ENCODE measurements at places on chromosomes 1 and 21. TPM values are rescaled to one million over a fixed set of nuclear protein-coding genes. Genes with fewer than 3 reads are reported as not detected.

The CLEC20A gene
- not detected for total RNA-seq

The HSPB7 gene
- 313 TPM for total RNA-seq

The BMP8A gene
- total RNA-seq, result not detected

The LEPROT gene
- total RNA-seq, result 101 TPM

DNA sequence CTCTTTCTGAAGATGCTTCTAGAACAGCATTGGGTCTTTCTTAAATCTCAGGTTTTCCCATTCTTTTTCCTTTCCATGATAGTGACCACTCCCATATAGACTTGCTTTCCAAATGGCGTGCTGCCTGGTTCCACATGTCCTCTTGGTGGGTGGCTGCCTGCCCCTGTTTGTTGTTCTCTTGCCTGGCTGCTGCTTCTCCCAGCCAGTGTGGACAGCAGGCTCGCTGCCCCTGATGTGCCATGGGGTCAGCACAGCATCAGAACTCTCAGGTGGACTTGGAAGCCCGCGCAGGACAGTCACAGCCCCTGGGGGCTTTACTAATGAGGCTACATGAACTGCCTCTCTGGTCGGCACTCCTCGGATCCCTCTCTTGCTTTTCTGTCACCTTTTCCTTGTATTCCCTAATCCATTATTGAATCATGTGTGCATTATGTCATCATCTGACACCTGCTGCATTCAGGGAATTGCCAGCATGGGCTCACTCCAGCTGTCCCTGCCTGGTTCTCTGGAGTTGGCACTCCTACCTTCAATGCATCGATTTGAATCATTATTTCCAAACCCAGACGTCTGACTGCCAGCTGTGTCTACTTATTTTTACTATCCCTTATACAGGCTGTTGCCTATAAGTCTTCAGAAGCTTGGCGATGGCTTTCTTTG, 100.5 kb upstream of the COA6 start:
- H3K27me3 ChIP-seq, result no peaks in the 10 kb centered on the region
- H3K36me3 ChIP-seq, result no peaks in the 10 kb centered on the region
- no peak for DNase-seq
- H3K27ac ChIP-seq, result no peak overlapping the region
- H3K4me1 ChIP-seq, result no peaks in the 10 kb centered on the region

DNA sequence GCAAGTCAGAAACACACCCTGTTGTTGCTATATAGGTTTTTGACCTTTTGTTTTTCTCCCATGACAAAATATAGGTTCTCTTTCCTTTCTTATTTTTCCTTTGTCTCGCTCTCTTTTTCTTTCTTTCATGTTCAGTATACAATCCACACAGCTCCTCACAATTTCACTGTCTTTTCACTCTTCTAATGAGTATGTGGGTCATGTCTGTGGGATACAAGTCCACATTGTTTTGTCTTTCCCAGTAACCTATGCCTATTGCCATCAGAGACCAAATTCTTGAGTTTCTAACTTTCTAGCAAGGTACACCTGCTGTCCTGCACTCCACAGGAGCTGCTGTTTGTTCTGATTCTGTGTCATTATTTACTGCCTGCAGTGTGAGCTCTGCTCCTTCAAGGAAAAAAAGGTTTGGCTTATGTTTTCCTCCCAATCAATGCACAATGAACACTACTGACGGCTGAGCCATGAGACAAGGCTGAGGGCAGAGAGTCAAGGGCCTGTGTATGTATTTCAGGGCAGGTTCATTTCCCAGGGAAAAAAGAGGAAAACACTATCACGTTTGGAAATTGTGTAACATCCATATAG, 453.8 kb downstream of the NEGR1 start:
- H3K27me3 ChIP-seq, result no peaks in the 10 kb centered on the region
- no peaks in the 10 kb centered on the region for H3K36me3 ChIP-seq
- no peak overlapping the region for H3K27ac ChIP-seq
- no peak for DNase-seq
- H3K4me3 ChIP-seq, result no peak overlapping the region

DNA sequence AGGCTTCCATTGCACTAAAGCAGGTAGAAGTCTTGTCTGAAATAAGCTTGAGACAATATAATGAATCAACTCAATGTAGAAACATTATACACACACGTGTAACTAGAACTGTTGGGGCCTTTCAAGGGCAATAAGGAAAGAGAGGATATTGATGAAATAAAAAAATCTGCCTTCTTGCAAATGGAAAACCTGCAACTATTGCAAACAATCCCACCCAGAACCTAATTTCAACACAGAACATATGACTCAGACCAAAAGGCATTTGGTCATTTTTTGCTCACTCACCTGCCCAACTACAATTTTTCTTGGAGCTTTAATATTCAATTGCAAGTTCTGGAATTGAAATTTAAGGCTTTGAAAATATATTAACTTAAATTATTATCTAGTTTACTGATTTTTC, 900.1 kb downstream of the TTLL7 start:
- no peaks in the 10 kb centered on the region for H3K27me3 ChIP-seq
- H3K4me1 ChIP-seq, result no peaks in the 10 kb centered on the region
- no peak overlapping the region for H3K4me3 ChIP-seq
- DNase-seq, result no peak

DNA sequence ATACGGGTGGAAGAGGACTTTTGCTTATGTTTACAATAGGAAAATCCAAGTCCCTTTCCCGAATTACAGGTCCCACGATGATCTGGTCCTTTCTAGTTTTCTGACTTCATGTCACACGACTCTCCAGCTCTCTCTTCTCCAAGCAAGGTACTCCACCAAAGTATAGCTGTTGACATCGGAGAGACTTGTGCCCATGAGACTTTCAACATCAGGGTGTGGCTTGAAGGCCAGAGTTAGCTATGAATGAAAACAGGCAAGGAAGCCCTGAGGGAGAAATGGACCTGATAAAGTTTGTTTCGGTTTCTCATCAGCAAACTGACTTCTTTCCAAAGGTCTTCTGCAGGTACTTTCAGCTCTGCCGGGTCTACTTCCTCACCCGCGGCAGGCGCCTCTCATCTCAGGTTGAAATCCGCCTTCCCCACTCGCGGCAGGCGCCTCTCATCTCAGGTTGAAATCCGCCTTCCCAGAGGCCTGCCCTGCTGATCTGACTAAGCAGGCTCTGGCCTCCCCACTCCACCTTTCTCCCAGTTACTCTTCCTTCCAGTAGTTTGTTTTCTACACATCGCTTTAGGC, 2.1 kb upstream of the PER3 start:
- H3K36me3 ChIP-seq, result peaks cover 7% of the 10 kb centered on the region
- no peak for DNase-seq
- H3K27ac ChIP-seq, result no peak overlapping the region
- no peaks in the 10 kb centered on the region for H3K4me1 ChIP-seq

GRCh38 chr1:206930210-206930798, 8.6 kb upstream of the FCMR start:
- no peak for DNase-seq
- H3K4me1 ChIP-seq, result no peaks in the 10 kb centered on the region
- H3K27me3 ChIP-seq, result no peaks in the 10 kb centered on the region
- H3K36me3 ChIP-seq, result no peaks in the 10 kb centered on the region
- H3K27ac ChIP-seq, result no peak overlapping the region
- H3K4me3 ChIP-seq, result no peak overlapping the region

GRCh38 chr1:213474054-213474453, 423.0 kb downstream of the RPS6KC1 start:
- DNase-seq, result peak; percentile 61
- no peak overlapping the region for H3K27ac ChIP-seq
- no peaks in the 10 kb centered on the region for H3K27me3 ChIP-seq
- no peaks in the 10 kb centered on the region for H3K4me1 ChIP-seq

- H3K4me3 ChIP-seq, result no peak overlapping the region
- no peak for DNase-seq
- H3K4me1 ChIP-seq, result no peaks in the 10 kb centered on the region
- no peaks in the 10 kb centered on the region for H3K27me3 ChIP-seq
Measured at GRCh38 chr21:44290327-44291077, 4.8 kb downstream of the AIRE start.

DNA sequence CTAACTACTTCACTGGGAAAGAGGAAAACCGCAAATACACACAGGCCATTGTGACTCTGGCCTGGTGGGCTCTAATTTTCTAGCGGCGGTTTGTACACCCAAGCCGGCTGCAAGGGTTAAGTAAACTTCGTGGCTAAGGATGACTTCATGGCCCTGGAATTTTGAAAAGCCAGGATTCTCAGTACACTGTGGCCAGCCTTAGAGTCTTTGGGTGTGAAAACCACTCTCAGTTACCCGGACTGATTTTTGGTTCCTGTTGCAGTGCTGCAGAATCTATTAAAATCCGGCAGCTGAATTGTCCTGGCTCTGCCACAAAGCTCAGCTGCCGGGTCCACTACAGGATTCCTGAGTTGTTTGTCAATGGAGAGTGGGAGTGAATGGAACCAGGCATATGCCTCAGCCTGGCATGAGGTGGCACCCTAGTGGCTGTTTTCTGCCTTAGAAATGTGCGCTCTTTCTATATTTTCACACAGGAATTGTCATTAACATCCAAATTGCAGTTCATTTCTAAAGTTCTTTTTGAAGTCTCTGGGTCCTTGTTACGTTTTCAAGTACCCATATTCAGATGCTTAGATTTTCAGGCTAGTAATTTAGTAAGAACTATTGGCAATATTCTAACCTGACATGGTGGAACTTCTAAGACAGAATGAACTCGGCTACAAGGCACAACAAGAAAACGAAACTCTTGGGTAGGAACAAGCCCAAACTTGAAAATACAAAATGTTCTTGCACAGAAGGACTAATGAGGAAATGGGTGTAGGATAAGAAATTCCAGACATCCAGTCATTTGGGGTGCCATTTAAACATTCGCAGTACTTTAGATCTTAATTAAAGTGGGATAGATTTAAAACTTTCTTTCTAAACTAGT, 255.9 kb downstream of the NFIA start:
- H3K27me3 ChIP-seq, result no peaks in the 10 kb centered on the region
- peak overlapping the region; percentile 94 for H3K27ac ChIP-seq
- peak overlapping the region; percentile 48 for H3K4me3 ChIP-seq
- peaks cover 4% of the 10 kb centered on the region for H3K4me1 ChIP-seq

GRCh38 chr1:53890522-53890941, 935 bp upstream of the YIPF1 start:
- H3K4me3 ChIP-seq, result peak overlapping the region; percentile 99
- H3K4me1 ChIP-seq, result no peaks in the 10 kb centered on the region
- no peaks in the 10 kb centered on the region for H3K27me3 ChIP-seq
- H3K36me3 ChIP-seq, result no peaks in the 10 kb centered on the region
- H3K27ac ChIP-seq, result no peak overlapping the region

- no peaks in the 10 kb centered on the region for H3K27me3 ChIP-seq
- no peaks in the 10 kb centered on the region for H3K36me3 ChIP-seq
- H3K27ac ChIP-seq, result no peak overlapping the region
Measured at GRCh38 chr1:14017531-14017961, 317.6 kb downstream of the PRDM2 start.

DNA sequence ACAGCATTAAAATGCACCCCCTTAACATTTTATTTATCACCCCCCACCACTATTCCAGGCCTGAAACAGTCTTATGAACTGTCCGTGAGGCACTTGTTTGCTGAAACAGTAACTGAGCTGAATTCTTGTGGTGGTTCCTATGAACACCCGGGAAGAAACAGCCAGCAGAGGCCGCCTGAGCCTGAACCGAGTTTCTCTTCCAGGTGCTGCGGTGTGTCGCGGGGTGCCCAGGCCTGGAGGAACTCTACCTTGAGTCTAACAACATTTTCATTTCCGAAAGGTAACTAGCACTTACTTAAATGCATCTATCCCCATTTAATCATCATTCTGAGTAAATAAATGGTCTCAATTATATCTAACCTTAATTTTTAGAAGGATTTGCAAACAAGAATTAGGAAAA, 66.8 kb downstream of the TBCE start:
- no peaks in the 10 kb centered on the region for H3K4me1 ChIP-seq
- H3K4me3 ChIP-seq, result no peak overlapping the region
- no peaks in the 10 kb centered on the region for H3K27me3 ChIP-seq
- H3K36me3 ChIP-seq, result peaks cover 4% of the 10 kb centered on the region
- DNase-seq, result no peak
- H3K27ac ChIP-seq, result no peak overlapping the region

DNA sequence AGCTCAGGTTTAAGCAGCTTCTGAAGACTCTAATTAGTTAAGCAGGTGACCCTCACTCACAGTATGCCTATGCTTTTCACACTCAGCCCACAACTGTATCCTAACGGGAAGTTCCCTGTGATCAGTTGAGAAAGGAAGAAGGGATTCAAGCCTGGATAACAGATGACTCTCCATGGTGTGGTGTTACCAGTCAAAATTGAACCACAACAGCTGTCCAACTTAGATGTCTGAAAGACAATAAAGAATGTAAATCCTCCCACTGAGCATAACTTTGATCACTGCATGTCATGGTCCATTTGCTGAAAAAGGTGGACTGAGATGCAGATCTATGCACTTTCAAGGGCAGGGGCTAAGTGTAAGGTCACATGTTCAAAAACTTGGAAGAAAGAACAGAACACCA, 32.3 kb upstream of the DIPK1A start:
- H3K4me3 ChIP-seq, result no peak overlapping the region
- no peak for DNase-seq
- H3K4me1 ChIP-seq, result no peaks in the 10 kb centered on the region

GRCh38 chr1:90605070-90605469, 112.0 kb downstream of the BARHL2 start:
- H3K27me3 ChIP-seq, result no peaks in the 10 kb centered on the region
- no peak for DNase-seq
- no peak overlapping the region for H3K27ac ChIP-seq
- H3K4me1 ChIP-seq, result no peaks in the 10 kb centered on the region
- H3K4me3 ChIP-seq, result no peak overlapping the region
- H3K36me3 ChIP-seq, result no peaks in the 10 kb centered on the region

- no peaks in the 10 kb centered on the region for H3K4me1 ChIP-seq
- H3K36me3 ChIP-seq, result no peaks in the 10 kb centered on the region
- DNase-seq, result no peak
- no peak overlapping the region for H3K27ac ChIP-seq
Measured at GRCh38 chr1:115277276-115277675, 60.8 kb downstream of the NGF start.

- H3K4me1 ChIP-seq, result no peaks in the 10 kb centered on the region
- no peak overlapping the region for H3K27ac ChIP-seq
- H3K4me3 ChIP-seq, result no peak overlapping the region
- H3K27me3 ChIP-seq, result no peaks in the 10 kb centered on the region
- no peaks in the 10 kb centered on the region for H3K36me3 ChIP-seq
Measured at GRCh38 chr1:51924455-51924854, 45.9 kb upstream of the NRDC start.

GRCh38 chr1:30038134-30039025, 685.0 kb downstream of the MATN1 start:
- DNase-seq, result no peak
- H3K4me1 ChIP-seq, result no peaks in the 10 kb centered on the region
- H3K27me3 ChIP-seq, result no peaks in the 10 kb centered on the region
- no peaks in the 10 kb centered on the region for H3K36me3 ChIP-seq
- no peak overlapping the region for H3K4me3 ChIP-seq
- no peak overlapping the region for H3K27ac ChIP-seq

Data from aorta (tissue), 5 donors.